ENCODE measurements at places on chromosomes 1 and 21.

DNA sequence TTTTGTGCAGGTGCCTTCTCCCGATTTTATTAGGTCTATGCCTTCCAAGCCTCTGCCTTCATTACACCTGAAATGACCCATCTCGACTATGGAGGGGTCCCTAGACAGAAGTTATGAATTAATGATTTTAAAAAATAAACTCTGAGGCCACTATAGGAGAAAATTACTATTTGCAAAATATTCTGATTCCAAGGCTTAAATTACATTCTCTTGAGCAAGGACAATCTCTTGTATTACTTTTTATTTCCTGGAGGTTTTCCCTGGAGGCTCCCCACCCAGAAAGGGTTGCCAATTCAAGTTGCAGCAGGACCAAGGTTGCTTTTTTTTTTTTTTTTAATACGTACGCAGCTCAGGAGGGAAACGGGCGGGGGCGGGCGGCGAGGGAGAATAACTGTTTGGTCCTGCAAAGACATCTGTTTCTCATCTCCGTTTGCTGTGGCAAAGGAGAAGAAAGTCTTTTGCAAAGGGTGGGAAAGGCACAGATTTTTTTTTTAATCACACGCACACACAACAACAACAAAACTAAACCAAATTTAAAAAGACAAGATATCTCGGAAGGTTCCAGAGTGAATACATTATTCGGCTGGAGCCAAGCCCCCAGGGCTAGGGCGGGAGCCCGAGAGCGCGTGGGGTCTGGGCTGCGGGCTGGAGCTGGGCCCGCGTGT lies 618 bp upstream of the SERTAD4 start:
- no peak for DNase-seq

GRCh38 chr1:209736490-209737117 lies 19.2 kb upstream of the TRAF3IP3 start:
- DNase-seq = no peak

DNA sequence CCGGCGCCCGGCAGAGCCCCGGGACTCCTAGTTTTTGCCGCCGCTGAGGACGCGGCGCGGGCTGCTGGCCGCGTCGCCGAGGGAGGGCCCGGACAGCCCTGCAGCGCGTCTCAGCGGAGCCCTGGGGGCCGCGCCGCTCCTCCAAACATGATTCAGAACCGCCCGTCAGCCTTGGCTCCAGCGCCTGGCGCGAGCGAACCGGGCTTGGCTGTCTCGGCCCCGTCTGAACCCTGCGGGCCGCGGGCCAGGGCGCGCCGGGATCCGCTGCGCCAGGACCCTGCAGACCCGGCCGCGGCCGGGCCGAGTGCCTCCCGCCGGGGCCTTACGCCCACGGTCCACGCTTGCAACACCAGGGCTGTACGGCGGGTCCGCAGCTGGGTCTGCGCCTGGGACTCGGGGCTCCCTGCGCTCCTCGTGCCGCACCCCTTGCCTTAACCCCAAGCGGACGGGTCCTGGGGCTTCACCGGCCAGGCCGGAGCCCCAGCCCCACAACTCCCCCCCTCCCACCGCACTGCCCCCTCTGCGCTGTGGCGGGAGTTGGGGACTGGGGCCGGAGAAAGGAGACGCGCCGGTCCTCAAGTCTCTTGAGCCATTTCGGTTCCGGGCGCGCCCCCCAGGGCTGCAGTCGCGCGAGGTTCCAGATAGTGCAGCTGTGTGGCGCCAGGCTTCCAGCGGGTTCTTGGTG lies 48.4 kb upstream of the CD34 start:
- DNase-seq = peak; percentile 42

- no peak for DNase-seq
Measured at GRCh38 chr1:46603481-46603857, 599 bp downstream of the MKNK1 start.

DNA sequence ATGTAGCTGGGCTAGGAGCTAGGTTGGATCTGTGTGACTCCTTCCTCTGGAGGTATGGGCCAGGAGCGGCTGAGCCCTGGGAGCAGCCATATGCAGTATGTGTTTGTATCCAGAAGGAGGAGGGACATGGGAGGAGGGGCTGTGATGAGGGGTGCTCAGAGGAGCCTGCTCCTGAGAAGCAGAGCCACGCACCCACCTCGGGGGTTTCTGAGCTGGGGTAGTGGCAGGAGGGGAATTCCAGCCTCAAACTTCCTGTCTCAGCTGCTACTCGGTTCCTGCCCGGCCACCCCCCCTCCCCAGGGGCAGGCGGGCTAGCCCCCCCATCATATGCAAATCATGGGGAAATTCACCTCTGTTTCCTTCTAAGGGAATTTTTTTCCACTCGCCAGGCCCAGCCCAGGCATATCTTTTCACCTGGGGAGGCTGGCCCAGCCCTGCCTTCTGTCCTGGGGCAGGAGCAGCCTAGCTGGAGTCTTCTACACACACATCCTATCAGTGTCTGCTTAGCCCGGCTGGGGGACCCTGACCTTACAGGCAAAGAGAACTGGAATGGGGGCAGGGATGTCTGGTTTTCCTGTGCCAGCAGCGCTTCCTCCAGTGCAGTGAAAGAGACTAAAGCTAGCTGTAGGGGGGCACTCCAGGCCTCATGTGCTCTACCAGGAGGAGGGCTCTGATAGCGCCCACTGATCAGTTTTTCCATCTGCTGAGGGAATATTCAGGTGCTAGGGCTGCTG lies 3.0 kb downstream of the ZC3H12A start:
- DNase-seq = peak; percentile 95

Data from large intestine (tissue), 12 donors.